ENCODE measurements at places on chromosomes 5 and 9.

DNA sequence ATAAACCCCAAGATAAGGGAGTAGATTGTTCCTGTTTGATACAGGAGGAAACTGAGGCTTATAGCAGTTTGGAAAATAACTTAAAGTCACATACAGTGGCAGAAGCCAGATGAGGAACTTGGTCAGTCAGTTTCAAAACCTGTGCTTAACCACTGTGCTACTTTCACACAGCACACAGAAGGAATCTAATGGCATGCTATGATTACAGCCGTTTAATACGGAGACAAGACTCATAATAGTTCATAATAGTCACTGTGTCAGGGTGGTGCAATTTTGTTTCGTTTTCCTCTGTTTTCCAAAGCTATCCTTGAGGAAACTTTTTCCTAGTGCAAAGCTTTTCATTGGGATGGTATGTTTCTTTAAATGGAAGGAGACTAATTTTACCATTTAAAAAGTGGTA, 112.3 kb downstream of the GCNT1 start:
- DNase-seq = no peak

DNA sequence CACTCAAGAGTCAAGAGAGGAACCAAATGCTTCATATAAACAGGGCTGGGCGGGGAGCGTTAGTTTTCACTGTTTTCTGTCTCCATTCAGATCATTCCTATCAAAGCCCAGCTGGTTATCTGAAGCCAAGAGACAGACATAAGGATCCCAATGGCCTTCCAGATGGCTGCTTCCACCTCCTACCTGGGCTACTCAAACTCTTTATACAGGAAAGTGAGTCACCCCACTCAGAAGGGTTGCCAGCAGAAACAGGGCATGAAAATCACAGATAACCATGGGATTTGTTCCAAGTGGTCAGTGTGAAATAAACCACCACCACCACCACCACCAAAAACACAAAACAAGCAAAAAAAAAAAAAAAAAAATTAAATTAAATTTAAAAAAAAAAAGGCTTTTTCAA, 5.5 kb downstream of the PRSS3 start:
- DNase-seq = no peak

- no peak for DNase-seq
These were observed 13.1 kb upstream of the CMBL start for GRCh38 chr5:10320793-10321192.

GRCh38 chr5:119393201-119393691, 37.4 kb downstream of the TNFAIP8 start:
- no peak for DNase-seq

DNA sequence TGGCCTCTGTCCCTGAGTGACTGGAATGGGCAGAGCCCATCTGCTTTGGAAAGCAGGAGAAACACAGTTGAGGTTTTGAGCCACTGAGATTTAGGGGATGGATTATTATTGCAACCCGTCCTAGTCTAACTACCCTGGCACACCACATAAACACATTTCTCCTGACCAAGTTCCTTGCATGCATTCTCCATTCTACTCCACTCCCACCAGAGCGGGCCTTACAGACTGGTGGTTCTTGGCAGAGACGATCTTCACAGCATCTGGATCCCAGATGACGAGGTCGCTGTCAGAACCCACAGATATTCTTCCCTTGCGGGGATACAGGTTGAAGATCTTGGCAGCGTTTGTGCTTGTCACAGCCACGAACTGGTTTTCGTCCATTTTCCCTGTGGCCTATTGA, 111.0 kb downstream of the DPYSL3 start:
- DNase-seq = no peak

DNA sequence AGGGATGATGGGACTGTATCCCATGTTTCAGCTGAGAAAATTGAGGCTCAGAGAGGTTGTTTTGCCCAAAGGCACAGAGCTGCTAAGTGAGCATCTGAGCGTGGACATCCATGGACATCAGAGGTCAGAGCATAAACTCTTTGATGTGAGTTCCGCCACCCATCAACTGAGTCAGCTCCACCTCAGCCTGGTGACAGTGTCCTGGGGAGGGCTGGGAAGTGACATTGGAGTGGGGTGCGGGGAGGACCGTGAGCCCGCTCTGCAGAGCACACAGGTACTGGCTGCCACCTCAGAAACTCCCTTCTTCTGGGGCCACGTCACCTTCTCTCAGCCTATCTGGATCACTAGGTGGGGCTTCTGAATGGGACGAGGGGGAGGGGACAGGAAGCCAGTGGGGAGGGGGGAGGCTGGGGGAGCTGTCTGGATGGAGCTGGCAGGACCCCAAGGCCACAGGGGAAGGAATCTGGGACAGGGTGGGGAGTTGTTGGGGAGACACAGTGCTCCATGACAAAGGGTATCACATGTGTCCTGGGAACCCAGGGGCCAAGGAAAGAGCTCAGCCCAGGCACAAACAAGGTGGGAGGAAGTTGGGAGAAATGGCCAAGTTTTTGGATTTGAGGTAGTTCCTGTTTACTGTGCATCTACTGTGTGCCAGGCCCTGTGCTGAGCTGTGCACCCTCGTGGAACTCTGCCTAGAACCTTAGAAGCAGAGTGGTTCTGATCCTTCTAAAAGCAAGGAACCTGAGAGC, 2.5 kb downstream of the LAMC3 start:
- DNase-seq = no peak

GRCh38 chr9:126605792-126606482, 7.8 kb upstream of the LMX1B start:
- no peak for DNase-seq

- no peak for DNase-seq
These were observed 633.6 kb downstream of the BNC2 start for GRCh38 chr9:16236882-16237281.

DNA sequence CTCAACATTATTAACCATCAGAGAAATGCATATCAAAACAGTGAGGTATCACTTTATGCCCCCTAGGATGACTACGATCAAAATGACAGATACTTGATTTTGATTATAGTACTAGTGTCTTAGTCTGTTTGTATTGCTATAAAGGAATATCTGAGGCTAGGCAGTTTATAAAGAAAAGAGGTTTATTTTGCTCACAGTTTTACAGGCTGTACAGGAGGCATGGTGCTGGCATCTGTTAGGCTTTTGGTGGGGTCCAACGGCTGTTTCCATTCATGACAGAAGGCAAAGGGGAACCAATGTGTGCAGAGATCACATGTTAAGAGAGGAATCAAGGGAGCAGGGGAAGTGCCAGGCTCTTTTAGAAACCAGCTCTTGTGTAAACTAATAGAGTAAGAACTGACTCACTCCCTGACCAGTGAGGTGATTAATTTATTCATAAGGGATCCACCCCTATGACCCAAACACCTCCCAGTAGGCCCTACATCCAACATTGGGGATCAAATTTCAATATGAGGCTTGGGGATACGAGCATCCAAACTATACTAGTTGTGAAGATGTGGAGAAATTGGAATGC, 16.0 kb upstream of the AFF4 start:
- DNase-seq = no peak
